Immature natural killer cell (primary cell): ENCODE measurements at places on chromosomes 4 and X. TPM values are rescaled to one million over a fixed set of nuclear protein-coding genes. Genes with fewer than 3 reads are reported as not detected.

DNAAF6 gene
- polyA plus RNA-seq = not detected

DNA sequence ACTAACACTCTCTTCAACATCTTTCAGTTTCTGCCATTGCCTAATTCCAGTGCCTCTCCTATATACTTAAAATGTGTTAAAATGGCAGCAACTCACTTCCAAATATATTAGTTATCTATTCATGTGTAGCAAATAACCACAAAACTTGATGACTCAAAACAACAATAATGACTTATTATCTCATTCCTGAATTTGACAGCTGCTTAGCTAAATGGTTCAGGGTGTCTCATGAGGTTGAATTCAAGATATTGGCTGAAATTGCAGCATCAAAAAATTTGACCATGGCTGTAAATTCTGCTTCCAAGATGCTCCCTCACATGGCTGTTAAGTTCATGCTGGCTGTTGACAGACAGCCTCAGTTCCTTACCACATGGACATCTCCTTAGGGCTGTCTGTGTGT, 25.3 kb downstream of the PITX2 start:
- no peaks in the 10 kb centered on the region for H3K27me3 ChIP-seq
- H3K4me1 ChIP-seq = no peaks in the 10 kb centered on the region
- no peaks in the 10 kb centered on the region for H3K36me3 ChIP-seq
- no peak for DNase-seq

DNA sequence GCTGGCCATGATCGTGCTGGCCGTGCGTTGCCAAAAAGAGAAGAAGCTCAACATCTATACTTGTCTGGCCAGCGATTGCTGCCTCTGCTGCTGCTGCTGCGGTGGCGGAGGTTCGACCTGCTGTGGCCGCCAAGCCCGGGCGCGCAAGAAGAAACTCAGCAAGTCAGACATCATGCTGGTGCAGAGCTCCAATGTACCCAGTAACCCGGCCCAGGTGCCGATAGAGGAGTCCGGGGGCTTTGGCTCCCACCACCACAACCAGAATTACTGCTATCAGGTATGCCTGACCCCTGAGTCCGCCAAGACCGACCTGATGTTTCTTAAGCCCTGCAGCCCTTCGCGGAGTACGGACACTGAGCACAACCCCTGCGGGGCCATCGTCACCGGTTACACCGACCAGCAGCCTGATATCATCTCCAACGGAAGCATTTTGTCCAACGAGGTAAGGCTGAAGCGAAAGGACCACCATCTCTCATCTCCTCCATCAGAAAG, 3.3 kb downstream of the PCDH10 start:
- H3K27me3 ChIP-seq = peaks cover 21% of the 10 kb centered on the region
- DNase-seq = no peak
- H3K36me3 ChIP-seq = peaks cover 5% of the 10 kb centered on the region
- H3K27ac ChIP-seq = no peak overlapping the region
- no peak overlapping the region for H3K4me3 ChIP-seq

DNA sequence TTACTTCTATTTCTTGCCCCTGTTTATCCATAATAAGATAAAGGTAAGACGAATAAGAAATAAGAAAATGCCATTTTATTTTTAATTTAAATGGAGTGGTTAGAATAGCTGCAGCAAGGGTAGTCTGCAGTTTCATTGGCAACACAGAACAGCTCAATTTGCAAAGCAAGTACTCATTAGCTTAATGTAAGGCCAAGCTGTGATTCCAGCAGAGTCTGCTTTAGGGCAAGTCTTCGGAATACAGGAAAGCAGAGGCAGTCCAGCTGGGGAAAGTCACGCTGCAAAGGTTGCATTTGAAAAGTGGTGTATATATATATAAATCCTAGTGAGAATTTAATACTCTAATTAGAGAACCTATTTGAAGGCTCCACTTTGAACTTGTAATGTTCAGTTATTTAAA, 59.0 kb downstream of the ANXA10 start:
- peaks cover 4% of the 10 kb centered on the region for H3K27me3 ChIP-seq
- H3K27ac ChIP-seq = no peak overlapping the region
- no peak overlapping the region for H3K4me3 ChIP-seq
- DNase-seq = no peak

HS3ST1 gene
- not detected for polyA plus RNA-seq

DNA sequence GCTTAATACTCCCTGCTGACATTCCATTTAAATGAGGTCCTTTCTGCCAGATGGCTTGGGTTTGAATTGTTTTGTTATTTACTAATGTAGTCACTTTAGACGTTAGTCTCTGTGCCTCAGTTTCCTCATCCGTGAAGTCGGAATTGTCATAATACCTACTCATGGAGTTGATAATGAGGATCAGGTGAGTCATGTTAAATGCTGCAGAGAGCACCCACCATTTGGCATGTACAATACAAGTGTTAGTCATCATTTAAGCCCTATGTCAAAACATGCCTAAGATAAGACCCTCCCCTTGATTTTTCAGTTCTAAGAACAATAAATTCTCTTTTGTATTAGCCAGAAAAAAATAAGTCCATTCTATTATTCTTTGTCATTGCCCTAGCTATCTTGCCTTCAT, 534.8 kb upstream of the HTR2C start:
- no peaks in the 10 kb centered on the region for H3K4me1 ChIP-seq
- DNase-seq = no peak
- no peak overlapping the region for H3K27ac ChIP-seq
- H3K27me3 ChIP-seq = peaks cover 4% of the 10 kb centered on the region
- H3K36me3 ChIP-seq = no peaks in the 10 kb centered on the region

DNA sequence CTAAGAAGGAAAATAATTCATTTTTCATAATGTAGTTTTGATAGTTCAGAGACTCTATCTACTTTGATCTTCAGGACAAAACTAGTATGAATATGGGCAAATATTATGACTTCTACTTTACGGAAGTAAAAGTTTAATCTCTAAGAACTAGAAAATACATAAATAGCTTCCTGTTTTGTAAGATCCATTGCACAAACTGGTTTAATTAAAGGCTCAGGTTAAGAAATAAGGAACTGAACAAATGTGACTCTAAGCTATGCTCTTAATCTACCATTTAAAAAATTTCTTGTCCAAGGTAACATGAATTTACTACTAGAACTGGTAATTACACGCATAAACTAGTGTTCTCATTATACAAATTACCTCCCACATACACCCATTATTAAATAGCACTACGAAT, 360.6 kb downstream of the INPP4B start:
- no peak for DNase-seq
- H3K36me3 ChIP-seq = no peaks in the 10 kb centered on the region
- no peaks in the 10 kb centered on the region for H3K4me1 ChIP-seq
- no peak overlapping the region for H3K27ac ChIP-seq
- no peaks in the 10 kb centered on the region for H3K27me3 ChIP-seq
- H3K4me3 ChIP-seq = no peak overlapping the region

- H3K27ac ChIP-seq = no peak overlapping the region
- peaks cover 14% of the 10 kb centered on the region for H3K36me3 ChIP-seq
- no peak overlapping the region for H3K4me3 ChIP-seq
- peaks cover 8% of the 10 kb centered on the region for H3K27me3 ChIP-seq
These were observed 5.5 kb downstream of the SAT1 start for GRCh38 chrX:23788521-23788920.

DNA sequence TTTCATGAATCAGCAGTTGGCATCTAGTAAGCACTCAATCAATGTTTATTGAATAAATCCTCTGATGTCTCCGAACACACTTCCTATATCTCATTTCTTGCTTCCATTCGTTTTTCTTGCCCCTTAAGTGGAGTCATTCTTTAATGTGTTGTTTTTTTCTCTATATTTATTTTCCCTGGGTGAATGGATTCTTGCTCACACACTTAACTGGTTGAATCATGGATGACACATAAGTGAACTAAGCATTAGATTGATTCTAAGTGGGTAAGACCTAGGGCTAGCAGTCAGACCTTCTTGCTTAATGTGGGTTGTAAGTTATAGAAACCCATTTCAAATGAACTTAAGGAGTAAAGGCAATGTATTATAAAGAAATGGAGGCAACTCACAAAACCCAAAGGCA, 111.1 kb downstream of the RTL3 start:
- no peak overlapping the region for H3K4me3 ChIP-seq
- H3K27ac ChIP-seq = no peak overlapping the region
- peaks cover 17% of the 10 kb centered on the region for H3K27me3 ChIP-seq
- H3K4me1 ChIP-seq = no peaks in the 10 kb centered on the region
- no peaks in the 10 kb centered on the region for H3K36me3 ChIP-seq

SPINK2 gene
- 96.4 TPM for polyA plus RNA-seq

CFAP47 gene
- not detected for polyA plus RNA-seq

- H3K36me3 ChIP-seq = no peaks in the 10 kb centered on the region
- H3K4me3 ChIP-seq = no peak overlapping the region
- no peak for DNase-seq
- H3K4me1 ChIP-seq = no peaks in the 10 kb centered on the region
These were observed 54.6 kb upstream of the DRP2 start for GRCh38 chrX:101164766-101165590.
